Gastrocnemius medialis (tissue), 4 donors: ENCODE measurements at places on chromosomes 5 and 9.

DNA sequence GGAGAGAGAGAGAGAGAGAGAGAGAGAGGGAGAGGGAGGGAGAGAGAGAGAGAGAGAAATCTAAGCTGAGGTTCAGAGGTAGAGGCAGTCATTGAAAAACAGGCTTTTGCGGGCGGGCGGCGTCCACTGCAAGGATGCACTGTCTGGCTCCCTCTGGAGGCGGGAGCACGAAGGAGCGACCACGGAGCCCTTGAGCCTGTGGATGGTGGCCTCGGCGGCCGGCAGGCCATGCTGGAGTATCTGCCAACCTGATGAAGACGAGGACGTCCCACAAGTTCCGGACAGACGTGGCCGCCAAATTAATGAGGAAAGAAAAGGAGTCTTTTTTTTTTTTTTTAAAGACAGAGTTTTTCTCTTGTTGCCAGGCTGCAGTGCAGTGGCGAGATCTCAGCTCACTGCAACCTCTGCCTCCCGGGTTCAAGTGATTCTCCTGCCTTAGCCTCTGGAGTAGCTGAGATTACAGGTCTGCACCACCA is 2.2 kb upstream of the CCDC125 start:
- peak; percentile 60 for DNase-seq

DNA sequence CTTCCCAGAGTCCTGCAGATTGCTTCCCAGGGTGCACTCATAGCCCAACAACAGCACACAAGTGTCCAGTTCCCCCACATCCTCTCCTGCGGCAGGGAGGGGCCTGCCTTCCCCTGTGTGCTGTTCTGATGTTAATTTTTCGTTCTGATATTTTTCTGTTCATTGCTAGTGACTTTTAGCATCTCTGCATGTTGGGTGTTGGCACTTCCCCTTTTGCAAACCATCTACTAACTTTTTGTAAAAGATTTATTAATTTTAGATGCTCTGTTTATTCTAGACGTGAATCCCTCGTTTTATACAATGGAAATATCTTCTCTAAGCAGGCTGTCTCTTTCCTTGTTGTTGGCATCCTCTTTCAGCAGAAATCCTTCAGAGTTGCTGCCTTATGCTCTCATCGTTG is 97.3 kb upstream of the DAP start:
- DNase-seq = no peak

GRCh38 chr5:159017786-159018185 is 81.9 kb downstream of the EBF1 start:
- DNase-seq = peak; percentile 18

DNA sequence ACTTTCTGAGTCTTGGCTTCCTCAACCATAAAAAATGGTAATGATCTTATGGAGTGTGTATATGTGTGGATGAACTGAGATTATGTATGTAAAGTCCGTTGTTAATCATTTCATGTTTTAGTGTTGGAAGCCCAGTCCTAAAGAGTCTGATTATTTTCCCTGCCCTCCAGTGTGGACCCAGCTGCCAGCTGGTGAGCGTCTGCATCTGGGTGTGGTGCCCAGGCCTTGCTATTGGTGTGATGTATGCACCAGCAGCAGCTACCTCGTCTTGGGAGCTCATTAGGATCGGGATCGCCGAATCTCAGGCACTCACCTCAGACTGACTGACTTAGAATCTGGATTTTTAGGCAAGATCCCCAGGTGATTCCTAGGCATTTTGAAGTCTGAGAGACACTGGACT is 63.8 kb downstream of the LRRC70 start:
- no peak for DNase-seq

DNA sequence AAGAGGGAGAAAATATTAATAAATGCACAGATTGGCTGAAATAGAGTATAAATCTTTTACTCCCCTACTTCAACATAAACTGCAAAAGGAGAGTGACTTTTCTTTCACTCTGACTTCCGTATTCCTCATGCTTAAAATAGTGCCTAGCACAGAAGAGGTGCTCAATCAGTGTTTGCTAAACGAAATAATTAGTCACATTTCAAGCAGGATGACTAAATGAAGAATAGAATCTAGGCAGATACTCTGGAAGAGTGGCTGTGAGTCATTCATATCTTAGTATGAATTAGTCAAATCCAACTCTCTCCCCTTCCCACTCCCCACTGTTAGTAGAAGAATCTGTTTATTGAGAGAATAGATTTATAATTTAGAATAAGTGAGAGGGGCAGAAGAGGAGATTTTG is 4.8 kb downstream of the CD274 start:
- no peak for DNase-seq

DNA sequence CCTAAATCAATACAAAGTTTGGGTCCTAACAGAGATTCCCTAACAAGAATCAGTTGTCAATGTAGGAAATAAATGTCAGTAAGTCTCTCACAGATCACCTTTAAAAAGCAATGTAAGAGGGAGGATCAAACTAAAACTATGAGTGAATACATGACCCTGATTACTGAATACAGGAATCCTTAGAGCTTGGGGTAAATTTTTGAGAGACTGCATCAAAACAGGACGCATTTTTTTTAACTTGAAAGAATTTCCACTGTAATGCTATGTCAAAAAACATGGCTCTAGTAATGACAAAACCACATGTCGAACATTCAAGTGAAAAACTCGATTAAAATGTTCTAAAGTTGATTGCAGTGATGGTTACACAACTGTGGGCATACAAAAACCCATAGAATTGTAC is 21.9 kb downstream of the ZDHHC21 start:
- no peak for DNase-seq

- DNase-seq = no peak
Observed at GRCh38 chr5:88116396-88116795, 152.2 kb downstream of the TMEM161B start.

GRCh38 chr5:141349917-141350619 is at the start of gene PCDHGB1:
Gene PCDHGB1 (plus strand): TSS chr5:141350099. CDS start chr5:141350261, 162 bp downstream.
- DNase-seq = no peak

- DNase-seq = no peak
Observed at GRCh38 chr5:55742778-55743177, 4.9 kb downstream of the DDX4 start.

- DNase-seq = no peak
Observed at GRCh38 chr5:102049517-102049916, 246.6 kb downstream of the SLCO4C1 start.

- peak; percentile 4 for DNase-seq
Observed at GRCh38 chr9:97954550-97954989, 16.6 kb upstream of the HEMGN start.

DNA sequence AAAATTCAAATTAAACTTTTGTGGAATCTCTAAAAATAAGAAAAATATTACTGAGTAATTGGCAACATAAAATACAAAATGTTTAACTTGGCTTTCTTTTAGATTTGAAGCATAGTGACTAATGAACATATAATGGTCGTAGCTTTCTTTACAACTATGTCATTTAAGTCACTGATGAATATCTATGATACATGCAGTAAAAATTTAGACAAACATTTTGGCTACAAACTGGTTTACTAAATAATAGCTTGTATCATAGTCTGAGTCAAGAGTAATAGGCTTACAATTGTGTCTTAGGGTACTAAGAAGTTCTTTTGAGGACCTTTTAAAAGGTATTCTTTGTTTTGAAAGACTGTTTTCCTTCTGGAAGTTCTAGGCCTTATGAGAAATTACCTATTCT is 2.0 kb upstream of the APC start:
- DNase-seq = no peak

DNA sequence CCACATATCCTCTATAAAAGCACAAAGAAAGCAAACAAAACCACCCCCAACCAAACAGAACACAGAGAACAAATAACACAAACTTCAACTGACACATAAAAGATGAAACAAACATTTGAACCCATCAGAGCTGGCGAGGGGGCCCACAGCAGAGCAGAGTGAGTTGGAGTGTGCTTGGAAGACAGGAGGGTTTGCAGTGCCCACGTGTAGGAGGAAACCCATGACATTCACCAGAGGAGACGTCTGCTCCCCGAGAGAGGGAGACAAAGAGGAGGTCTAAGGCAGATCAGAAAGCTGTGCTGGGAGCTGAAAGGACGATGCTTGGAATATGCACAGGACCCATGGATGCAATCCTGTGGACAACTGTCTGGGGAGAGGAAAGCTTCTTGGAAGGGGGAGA is 27.0 kb downstream of the MRPL36 start:
- DNase-seq = no peak

DNA sequence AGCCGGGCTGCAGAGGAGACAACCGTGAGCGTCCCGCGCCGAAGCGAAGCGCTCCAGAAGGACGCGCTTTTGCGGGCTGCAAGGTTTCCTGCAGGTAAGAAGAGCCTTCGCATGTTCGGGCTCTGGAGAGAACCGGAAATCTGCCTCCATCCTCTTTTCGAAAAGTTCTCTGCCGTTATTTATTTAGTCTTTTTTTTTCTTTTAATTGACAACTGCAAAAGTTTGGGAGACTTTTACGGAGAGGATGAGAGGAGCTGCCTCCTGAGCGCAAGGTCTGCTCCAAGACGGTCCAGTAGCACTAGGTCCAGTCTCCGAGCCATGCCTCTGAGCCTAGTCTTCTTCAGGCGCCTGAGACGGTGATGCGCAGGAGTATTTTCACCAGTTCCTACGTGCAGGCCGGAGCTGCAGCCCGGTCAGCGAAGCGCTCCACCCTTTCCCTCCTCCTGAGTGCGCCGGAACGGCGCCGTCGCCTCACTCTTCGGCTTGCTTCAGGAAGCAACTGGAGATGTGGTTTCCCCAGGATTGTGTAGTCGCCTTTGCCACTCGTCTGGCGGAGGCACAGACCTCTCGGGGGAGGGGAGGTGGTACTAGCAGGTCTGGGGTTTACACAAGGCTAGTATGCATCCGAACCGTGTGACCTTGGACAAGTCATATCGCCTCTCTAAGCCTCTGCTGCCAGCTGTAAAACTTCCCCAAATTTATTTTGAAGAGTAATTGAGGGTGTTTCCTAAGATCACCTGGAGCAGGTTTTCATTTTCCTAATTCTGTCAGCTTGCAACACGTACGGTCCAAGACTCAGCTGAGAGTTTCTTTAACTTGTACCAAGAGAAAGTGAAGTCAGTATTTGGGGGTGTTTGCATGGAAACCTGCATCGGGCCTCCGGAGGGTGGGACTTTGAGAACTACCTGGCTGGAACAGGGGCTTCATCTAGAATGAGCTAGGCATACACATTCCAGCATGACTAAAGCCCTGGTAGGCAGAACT is 4.5 kb downstream of the POU4F3 start:
- no peak for DNase-seq

DNA sequence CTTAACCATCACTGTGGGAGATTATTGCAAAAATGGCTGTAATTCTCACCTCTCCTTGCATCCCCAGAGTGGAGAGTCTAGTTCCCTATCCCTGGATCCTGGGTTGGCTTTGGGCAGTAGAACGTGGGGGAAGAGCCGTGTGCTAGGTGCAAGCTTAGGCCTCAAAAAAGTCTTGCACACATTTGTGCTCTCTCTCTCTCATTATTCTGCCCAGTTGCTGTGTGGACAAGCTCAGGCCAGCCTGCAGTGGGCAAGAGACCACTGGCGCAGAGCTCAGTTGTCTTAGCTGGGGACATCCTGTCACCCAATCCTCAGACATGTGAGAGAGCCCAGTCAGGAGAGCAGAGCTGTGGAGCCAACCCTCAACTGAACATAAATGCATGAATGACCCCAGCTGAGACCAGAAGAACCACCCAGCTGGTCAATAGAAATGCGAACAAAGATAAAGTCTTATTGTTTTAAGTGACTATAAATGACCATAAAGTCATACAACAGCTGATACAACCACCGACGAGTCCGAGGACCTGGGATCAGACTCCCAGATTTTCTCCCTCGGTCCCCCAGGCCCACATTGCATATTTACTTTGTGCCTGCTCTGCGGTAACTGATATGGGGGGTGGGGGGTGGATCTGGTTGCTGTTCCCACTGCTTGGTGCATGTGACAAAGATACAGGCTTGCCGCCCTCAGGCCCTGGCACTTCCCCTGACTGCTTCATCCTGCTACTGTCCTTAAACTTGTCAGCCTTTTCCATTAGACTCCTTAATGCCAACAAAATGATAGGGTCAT is 166.4 kb upstream of the MVB12B start:
- no peak for DNase-seq

DNA sequence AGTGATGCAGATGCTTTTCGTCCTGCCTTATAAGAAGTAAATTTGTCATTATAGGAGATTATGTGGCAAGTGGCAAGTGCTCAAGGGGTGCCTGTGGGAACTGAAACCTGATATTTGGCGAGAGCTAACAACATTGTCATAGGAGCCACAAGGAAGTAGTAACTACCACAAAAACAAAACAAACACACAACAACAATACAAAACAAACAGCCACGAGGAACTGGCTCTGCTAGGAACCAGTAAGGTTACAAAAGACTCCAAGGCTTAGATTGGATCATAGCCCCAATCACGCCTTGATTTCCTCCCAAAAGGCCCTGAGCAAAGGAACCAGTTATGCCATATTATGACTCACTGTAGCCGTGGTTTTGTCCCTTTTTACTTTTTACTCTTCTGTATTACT is 1045.2 kb downstream of the CDH12 start:
- no peak for DNase-seq

DNA sequence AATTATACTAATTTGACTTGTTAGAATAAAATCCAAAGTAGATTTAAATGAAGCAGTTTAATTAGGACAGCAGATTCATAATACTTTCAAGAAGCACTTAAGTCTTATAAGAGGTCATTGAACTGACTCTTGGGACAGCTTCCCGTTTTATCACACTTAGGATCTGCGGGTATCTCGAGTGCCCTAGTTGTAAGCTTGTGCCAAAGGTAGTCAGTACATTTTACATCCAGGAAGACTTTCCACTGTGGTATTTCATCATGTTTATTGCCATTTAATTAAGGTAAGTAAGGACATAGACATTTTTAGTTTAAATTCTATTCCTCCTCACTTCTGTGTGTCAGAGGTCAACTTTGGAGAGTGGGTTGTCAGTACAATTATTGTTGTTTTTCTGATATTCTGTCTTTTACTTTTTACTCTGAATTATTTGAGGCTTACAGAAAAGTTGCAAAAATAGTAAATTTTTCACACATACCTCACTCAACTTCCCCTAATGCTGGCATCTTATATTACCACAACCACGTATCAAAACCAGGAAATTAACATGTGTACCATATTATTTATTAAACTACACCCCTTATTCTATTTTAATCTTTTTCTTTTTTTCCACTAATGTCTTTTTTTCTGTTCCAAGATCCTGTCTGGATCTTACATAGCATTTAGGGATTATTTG is 7.5 kb upstream of the ZNF367 start:
- DNase-seq = no peak
